ENCODE measurements at places on chromosomes 5 and 9. TPM values are rescaled to one million over a fixed set of nuclear protein-coding genes. Genes with fewer than 3 reads are reported as not detected.

MARCHF3 gene
- total RNA-seq, result 8.2 TPM

HSD17B3 gene
- 0.52 TPM for total RNA-seq

ARHGEF37 gene
- 14.0 TPM for total RNA-seq

GPBP1 gene
- 53.2 TPM for total RNA-seq

GRCh38 chr9:33227008-33227398, 13.0 kb upstream of the SPINK4 start:
- H3K27ac ChIP-seq, result peak overlapping the region; percentile 39
- DNase-seq, result no peak
- H3K4me3 ChIP-seq, result no peak overlapping the region
- peaks cover 10% of the 10 kb centered on the region for H3K4me1 ChIP-seq
- H3K27me3 ChIP-seq, result no peaks in the 10 kb centered on the region

GRCh38 chr5:6449465-6450158, 953 bp downstream of the UBE2QL1 start:
- peaks cover 7% of the 10 kb centered on the region for H3K4me1 ChIP-seq
- no peak overlapping the region for H3K27ac ChIP-seq

DNA sequence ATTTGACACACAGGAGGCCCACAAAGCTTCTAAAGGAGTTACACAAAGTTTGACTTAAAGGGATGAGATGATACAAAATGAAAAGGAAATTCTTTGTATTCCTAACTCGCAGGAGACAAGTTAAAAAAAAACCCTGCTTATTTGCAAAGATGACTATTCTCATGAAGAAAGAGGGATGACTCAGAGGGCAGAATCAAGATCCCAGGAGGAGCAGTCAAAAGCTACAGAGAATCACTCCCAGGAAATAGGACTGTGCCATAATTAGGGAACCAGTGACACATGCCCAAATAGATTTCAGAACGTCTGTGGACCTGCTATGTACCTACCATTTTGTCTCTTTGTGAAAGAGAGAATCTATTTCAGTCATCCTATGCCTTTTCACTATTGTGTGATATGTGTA, 103.5 kb upstream of the ARRDC3 start:
- no peak overlapping the region for H3K4me3 ChIP-seq
- no peak overlapping the region for H3K27ac ChIP-seq
- no peaks in the 10 kb centered on the region for H3K36me3 ChIP-seq

- H3K27ac ChIP-seq, result no peak overlapping the region
- DNase-seq, result no peak
- peaks cover 17% of the 10 kb centered on the region for H3K4me1 ChIP-seq
Observed at GRCh38 chr9:134396258-134396742, 70.0 kb downstream of the RXRA start.

DNA sequence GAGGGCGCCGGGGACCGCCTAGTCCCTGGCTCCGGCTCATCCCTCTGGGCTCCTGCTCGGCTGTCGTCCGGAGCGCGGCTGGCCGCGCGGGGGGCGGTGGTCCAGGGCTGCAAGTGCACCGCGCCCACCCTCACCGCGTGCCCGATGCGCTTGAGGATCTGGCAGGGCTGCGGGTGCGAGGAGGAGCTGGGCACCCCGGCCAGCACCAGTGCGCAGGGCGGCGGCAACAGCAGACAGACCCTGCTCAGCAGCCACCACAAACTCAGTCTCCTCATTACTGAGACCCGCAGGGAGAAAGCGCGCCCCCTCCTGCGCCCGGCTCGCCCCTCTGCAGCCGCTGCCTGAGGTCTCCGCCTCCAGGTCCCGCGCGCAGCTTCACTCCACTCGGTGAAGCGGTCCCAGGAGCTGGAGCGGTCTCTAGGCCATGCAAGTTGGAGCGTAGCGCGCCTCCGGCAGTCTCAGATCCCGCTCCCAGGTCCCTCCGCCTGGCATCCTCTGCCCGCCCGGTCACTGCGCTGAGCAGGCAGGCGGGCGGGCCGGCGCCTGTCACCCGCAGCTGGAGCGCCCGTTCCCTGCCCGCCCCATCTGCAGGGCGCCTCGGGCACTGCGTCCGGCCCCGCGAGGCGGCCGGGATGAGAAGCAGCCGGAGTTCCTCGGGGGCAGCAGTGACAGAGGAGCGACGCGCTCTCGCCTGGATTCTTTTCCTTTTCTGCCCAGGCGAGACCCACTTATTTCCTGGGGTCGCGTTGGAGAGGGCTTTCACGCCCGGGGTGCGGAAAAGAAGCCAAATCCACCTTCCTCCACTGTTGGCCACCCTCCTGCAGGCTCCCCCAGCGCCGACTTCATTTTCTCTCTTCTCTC, 512 bp downstream of the GRIN3A start:
- DNase-seq, result peak; percentile 4
- peaks cover 20% of the 10 kb centered on the region for H3K4me1 ChIP-seq
- H3K27ac ChIP-seq, result no peak overlapping the region
- H3K4me3 ChIP-seq, result peak overlapping the region; percentile 7

GRCh38 chr5:117779171-117779570, 1204.5 kb upstream of the SEMA6A start:
- no peaks in the 10 kb centered on the region for H3K4me1 ChIP-seq
- H3K36me3 ChIP-seq, result no peaks in the 10 kb centered on the region
- H3K27me3 ChIP-seq, result no peaks in the 10 kb centered on the region
- H3K27ac ChIP-seq, result no peak overlapping the region
- no peak for DNase-seq
- H3K4me3 ChIP-seq, result no peak overlapping the region

DNA sequence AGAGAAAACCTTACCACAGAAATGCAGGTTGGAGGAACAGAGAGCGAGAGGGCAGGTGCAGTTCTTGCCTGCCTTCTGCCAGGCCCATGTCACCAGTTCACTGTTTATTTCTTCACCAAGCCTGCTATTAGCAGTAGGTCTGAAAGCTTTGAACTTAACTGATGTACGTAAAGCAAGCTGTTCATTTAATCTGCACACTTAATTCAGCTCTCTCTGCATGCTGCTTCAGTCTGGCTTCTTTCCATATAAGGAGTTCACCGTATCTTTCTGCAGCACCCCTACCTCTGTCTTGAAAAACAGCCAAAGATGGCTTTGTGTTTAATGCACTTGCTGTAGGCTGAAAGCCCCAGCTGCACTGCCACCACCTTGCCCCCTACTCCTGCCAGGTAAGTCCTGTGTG, 205.1 kb downstream of the RAB3C start:
- no peak for DNase-seq
- H3K27ac ChIP-seq, result no peak overlapping the region
- H3K4me1 ChIP-seq, result no peaks in the 10 kb centered on the region
- no peaks in the 10 kb centered on the region for H3K36me3 ChIP-seq
- H3K27me3 ChIP-seq, result no peaks in the 10 kb centered on the region

DNA sequence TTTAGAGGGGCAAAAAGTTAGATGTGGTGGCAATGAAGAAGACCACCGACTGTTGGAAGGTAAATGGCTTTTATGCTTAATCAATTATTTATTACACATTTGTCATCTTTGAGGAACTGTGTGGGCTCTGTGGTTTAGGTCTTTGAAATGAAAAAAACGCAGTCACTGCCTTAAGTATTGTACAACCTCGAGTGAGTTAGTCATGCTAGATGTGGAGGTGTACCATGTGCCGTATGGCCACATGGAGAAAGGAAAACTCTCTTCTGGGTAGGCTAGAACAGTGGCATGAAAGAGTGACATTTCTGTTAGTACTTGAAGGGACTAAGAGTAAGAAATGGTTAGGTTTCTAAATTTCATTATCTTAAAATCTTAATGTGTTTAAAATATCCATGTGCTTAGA, 166.1 kb downstream of the HACD4 start:
- no peaks in the 10 kb centered on the region for H3K27me3 ChIP-seq
- no peak overlapping the region for H3K27ac ChIP-seq
- no peaks in the 10 kb centered on the region for H3K36me3 ChIP-seq
- no peak overlapping the region for H3K4me3 ChIP-seq

DNA sequence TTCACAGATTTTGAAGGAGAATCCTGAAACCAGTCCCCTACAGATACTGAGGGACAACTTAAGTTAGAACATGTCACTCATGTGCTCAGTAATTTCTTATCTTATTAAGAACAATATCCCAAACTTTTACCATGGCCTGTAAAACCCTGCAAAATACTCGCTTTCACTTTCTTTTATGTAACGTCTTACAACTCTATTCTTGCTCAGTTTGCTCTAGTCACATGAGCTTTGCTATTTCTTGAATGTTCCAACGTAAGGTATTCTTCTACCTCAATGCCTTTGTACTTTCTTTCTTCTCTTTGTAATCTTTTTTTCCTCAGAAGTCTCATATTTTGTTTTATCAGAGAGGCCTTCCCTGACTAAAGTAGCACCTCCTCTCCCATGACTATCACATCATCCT, 14.1 kb downstream of the TMEM38B start:
- H3K36me3 ChIP-seq, result no peaks in the 10 kb centered on the region
- H3K27ac ChIP-seq, result no peak overlapping the region
- DNase-seq, result no peak

- peaks cover 19% of the 10 kb centered on the region for H3K4me1 ChIP-seq
- H3K27me3 ChIP-seq, result peaks cover 29% of the 10 kb centered on the region
- DNase-seq, result no peak
- no peaks in the 10 kb centered on the region for H3K36me3 ChIP-seq
- no peak overlapping the region for H3K4me3 ChIP-seq
- no peak overlapping the region for H3K27ac ChIP-seq
Observed at GRCh38 chr5:73295921-73296320, 122.9 kb downstream of the TMEM174 start.
